T-helper 17 cell (primary cell): ENCODE measurements at places on chromosomes 12 and 14.
A peak's percentile ranks its signal among the peaks of the same experiment; 100 is the strongest.

- no peaks in the 10 kb centered on the region for H3K36me3 ChIP-seq
- H3K27ac ChIP-seq, result peak overlapping the region; percentile 61
- H3K4me3 ChIP-seq, result no peak overlapping the region
- no peaks in the 10 kb centered on the region for H3K27me3 ChIP-seq
- peaks cover 22% of the 10 kb centered on the region for H3K4me1 ChIP-seq
Observed at GRCh38 chr14:93096691-93097322, 18.9 kb downstream of the ITPK1 start.

- peak overlapping the region; percentile 87 for H3K27ac ChIP-seq
- no peak for DNase-seq
- H3K4me3 ChIP-seq, result peak overlapping the region; percentile 12
Observed at GRCh38 chr14:61403411-61403810, 82.0 kb downstream of the PRKCH start.

DNA sequence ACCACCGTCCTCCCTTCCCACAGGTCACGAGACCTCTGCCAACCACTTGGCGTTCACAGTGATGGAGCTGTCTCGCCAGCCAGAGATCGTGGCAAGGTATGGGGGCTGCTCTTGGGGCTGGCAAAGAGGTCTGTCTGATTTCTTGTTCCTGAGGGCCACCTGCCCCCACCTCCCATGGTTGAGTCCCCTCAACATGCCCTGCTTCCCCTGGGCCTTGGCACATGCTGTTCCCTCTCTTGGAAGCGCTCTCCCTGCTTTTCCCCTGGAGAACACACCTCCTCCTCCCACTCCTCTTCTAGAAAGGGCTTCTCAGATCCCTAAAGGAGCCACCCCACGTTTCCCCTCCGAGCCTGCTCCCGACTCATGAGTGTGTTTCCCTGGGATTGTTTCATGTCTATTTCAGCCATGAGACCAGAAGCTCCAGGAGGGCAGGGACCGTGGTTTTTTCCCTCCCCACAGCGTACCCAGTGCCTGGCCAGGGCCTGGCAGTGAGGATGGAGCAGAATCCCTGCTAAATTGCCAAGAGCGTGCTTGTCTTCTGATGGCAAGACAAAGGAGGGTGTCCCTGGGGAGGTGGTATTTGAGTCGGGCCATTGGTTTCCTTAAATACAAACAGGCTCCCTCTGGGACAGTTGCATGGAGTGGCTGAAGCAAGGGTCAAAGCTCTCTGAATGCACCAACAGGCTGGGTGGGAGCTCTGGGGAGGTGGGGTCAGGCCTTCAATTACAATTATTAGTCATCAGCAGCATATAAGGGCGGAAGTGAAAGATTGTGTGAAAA, 34.1 kb downstream of the CYP46A1 start:
- DNase-seq, result no peak
- peaks cover 2% of the 10 kb centered on the region for H3K4me1 ChIP-seq
- H3K27me3 ChIP-seq, result peaks cover 12% of the 10 kb centered on the region
- peaks cover 2% of the 10 kb centered on the region for H3K36me3 ChIP-seq
- no peak overlapping the region for H3K27ac ChIP-seq
- H3K4me3 ChIP-seq, result no peak overlapping the region

- H3K36me3 ChIP-seq, result no peaks in the 10 kb centered on the region
- H3K4me1 ChIP-seq, result no peaks in the 10 kb centered on the region
- H3K4me3 ChIP-seq, result no peak overlapping the region
- H3K27me3 ChIP-seq, result peaks cover 4% of the 10 kb centered on the region
- no peak for DNase-seq
Observed at GRCh38 chr12:75236206-75236605, 26.6 kb upstream of the KCNC2 start.

GRCh38 chr12:53984901-53985691, at the start of gene HOXC10:
TSS of gene HOXC10 (plus strand) at chr12:53985146. CDS start at chr12:53985260, 114 bp downstream.
- H3K4me1 ChIP-seq, result peaks cover 41% of the 10 kb centered on the region
- peak within 1 kb of the TSS; percentile 80 for H3K27ac ChIP-seq
- DNase-seq, result peak; percentile 44
- peak within 1 kb of the TSS; percentile 82 for H3K4me3 ChIP-seq
- H3K36me3 ChIP-seq, result no peaks in the 10 kb centered on the region

DNA sequence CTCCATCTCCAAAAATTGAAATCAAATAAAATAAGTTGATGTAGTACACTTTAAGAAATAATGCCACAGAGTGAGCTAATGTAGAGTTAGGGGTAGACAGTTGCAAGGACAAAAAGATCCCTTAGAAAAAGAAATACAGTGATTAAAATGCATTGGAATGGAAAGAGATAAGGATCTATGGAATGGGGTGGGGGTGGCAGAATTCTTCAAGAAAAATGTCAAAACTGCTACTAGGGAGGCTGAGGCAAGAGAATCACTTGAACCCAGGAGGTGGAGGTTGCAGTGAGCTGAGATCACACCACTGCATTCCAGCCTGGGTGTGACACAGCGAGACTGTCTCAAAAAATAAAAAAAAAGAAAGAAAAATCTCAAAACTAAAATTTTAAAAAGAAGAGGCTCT, 6.5 kb downstream of the OLR1 start:
- DNase-seq, result no peak
- H3K4me3 ChIP-seq, result no peak overlapping the region
- no peak overlapping the region for H3K27ac ChIP-seq
- no peaks in the 10 kb centered on the region for H3K4me1 ChIP-seq
